ENCODE measurements at places on chromosomes 7 and 10.
A peak's percentile ranks its signal among the peaks of the same experiment; 100 is the strongest.

GRCh38 chr10:125259651-125260050 is 99.3 kb upstream of the CTBP2 start:
- DNase-seq: no peak

DNA sequence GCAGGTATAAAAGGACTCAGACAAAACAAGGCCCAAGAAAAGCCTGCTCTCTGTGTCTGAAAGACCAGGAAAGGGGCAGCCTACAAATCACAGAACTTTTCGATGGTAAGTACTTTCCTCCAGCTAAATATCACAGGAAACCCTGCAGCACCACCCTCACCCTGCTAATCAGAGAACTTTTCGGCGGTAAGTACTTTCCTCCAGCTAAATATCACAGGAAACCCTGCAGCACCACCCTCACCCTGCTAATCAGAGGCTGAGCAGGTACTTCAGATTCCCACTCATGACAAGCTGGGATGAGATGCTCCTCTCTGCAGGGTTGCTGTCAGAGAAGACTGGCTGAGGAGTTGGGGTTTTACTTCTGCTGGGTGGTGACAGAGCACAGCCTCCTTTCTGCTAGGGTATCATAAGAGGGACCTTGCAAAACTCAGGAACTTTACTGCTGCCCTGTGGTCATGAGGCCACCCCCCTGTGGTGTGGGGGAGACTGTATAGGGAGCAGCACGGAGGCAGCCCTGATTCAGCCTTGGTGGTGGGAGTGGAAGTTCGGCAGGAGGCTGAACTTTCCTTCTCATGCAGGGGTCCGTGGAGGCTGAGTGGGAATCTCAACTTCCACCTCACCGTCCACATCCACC is 7.2 kb downstream of the WDR37 start:
- no peak for DNase-seq

GRCh38 chr10:101258179-101258885 is 29.1 kb upstream of the LBX1 start:
- no peak for DNase-seq

GRCh38 chr7:91383053-91383904 is 119.0 kb downstream of the FZD1 start:
- no peak for DNase-seq

- DNase-seq: no peak
These were observed 95.3 kb downstream of the KAT6B start for GRCh38 chr10:74921744-74922143.

- DNase-seq: no peak
These were observed 2.4 kb upstream of the ABRAXAS2 start for GRCh38 chr10:124799211-124799610.

- no peak for DNase-seq
These were observed 16.3 kb downstream of the ABI1 start for GRCh38 chr10:26844396-26844975.

DNA sequence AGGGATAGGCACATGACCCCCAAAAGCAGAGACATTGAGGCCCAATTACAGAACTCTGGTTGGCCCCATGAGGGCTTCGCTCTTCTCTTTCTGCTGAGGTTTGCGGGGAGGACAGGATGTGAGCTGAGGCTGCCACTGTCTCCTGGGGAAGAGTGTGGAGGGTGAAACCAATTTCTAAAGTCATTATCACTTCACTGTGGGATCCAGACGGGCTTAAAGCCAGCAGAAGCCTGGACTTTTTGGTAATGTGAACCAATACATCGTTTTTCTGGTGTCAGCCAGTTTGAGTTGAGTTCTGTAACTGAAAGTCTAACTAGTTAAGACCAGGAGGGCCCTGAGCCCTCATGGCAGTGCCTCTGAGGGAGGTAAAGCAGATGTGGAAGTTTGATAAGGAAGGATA is 163.0 kb downstream of the MYOF start:
- no peak for DNase-seq

DNA sequence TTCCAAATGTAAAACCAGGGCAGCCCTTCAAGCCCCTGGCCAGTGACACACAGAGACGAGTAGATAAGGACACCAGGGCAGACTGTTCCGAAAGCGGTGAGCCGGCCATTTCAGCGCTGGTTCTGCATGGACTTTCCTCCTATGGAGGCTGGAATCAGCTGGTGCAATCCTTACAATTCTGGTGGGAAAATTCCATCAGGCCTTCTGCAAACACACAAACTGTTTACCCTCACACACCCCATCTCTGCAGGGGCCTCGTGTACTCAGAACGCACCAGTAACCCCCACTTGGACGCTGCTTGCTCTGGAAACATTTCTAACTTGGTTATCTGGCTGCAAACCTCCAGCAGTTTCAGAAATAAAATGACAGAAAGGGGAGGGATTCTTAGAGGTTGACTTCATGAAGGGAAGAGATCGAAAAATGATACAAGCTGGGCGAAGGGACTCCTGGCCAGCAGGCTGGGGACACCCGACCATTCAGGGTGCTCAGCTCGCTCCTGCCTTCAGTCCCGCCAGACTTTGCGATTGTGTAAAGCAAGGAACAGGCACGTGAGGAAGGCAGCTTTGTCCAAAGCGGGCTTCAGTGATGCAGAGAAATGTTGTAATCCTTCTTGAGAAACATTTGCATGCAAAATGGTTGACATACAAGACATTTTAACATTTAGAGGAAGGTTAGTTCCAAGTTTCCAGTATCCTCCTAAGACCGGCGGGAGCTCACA is 19.7 kb upstream of the SHH start:
- DNase-seq: no peak

DNA sequence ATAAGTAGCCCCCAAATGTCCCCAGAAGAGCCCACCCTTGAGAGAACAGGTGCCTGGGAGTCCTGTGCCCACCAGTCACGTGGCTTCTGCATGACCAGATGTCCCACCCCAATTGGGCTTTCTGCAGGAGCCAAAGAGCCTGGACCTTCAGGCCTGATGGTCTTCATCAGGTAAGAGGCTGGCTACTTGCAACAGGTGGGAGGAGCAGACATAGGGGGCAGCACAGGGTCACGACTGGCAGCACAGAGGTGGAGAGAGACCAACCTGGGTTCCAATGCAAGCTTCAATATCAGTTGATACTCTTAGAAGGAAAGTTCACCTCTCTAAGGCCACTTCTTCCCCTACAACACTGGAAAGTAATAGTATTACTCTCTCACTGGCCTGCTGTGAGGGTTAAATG is 288.0 kb downstream of the ELMO1 start:
- no peak for DNase-seq

DNA sequence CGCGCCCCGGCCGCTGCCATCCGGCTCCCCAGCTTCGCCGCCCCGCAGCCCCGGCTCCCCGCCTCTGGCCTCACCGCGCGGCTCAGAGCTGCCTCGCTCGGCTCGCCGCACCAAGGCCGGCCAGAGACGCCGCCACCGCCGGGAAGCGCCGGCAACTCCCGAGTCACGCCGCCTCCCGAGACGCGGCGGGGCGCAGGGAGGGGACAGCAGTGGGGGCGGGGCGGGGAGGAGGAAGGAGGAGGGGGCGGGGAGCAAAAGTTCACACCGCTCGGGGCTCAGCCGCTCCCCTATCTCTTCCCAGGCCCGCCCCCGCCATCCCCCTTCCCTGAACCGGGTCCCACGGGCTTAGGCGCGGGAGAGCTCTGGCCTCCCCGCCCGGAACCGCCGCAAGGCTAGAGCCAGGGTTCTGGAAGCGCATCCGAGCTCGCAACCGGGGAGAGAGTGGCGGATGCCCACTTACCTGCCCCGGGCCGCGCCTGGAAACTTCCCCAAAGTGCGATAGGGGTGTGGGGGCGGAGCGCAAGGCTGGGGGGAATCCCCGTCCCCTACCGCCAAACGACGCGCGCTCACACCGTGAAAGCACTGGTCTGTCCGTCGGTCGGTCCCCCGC is 1.0 kb downstream of the CHST15 start:
- DNase-seq: peak; percentile 45

- DNase-seq: no peak
These were observed 10.8 kb downstream of the BNIP3 start for GRCh38 chr10:131970946-131971345.

DNA sequence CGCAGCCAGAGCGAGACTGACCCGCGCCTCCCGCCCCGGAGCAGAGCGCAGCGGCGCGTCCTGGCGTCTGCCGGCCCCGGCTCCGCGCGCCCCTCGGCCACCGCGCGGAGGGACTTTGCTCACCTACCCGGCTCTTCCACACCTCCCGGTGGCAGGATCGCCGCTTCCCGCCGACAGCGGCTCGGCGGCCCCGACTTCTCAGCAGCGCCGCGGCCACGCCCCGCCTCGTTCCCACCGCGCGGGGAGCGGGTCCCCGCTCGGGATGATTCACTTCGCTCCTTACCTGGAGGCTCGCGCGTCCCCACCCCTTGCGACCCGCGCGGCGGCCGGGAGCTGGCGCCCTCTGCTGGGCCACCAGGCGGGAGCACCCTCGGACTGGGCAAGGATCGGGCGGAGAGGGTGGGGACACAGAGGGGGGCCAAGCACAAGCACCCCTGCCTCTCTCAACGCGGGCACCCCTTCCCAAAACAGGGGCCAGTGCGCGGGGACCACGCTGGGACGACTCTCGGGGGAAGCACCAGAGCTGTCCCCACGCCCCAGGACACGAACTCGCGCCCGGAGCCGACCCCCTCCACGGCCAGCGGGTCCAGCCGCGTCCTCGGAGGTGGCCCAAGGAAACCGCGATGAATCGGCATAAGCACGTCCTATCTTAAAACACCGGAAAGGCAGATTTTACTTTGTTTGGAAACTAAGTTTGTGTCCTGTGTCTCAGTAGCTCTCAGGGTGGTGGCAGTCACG is 101.0 kb upstream of the SVIL start:
- peak; percentile 88 for DNase-seq

GRCh38 chr10:87054373-87055295 is 34.5 kb downstream of the FAM25A start:
- DNase-seq: no peak

DNA sequence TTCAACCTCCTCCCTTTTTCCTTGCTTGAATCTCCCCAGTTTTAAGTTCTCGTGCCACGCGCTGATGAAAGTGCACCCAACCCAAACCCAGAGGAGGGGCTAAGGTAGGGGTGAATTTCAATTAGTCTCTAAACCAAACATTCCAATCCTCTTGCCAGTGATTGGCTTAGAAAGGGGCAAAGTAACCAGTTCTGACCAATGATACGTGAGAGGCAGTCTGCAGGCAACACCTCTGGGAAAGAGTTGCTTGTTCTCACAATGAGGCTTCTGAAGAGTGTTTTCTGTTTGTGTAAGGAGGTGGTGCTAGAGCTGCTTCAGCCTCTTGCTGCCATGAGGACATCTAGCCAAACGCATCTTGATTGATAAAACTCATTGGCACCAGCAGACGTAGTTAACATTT is 21.8 kb downstream of the SLC35G1 start:
- DNase-seq: no peak

GRCh38 chr10:104650072-104650471 is 9.0 kb downstream of the SORCS3 start:
- DNase-seq: no peak

DNA sequence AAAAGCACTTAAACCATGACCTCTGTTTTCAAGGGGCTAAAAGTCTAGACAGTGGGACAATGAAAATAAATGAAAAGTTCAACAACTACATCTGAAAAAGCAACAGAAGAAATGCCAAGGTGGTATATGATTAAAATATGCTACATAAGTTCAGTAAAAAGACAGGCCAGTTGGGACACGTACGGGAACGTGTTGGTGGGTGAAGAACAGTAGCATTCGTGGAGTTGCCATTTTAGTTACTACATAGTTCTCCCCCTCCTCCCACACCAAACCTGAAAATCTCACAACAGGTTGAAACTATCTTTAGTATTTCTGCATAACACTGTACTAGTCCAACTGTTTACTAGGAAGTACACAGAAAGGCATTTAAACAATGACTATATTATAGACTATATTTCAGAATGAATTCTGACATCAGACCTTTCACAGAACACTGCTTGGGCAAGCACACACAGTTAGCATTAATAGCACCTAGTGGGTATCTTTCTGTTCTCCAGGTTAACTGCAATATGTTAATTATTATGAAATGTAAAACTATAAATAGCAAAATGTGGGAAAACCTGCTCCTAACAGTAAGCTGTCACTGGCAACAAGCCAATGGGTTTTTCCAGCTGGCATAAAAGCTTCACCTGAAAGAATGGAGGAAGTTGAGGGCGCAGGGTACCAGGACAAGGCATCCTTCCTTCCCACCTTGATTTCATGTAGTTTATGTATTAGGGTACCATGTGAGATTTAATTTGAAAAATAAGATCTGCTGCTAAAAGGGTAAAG is 135.0 kb downstream of the STRA8 start:
- no peak for DNase-seq
